ENCODE measurements at places on chromosomes 3 and 15. TPM values are rescaled to one million over a fixed set of nuclear protein-coding genes. Genes with fewer than 3 reads are reported as not detected.

The SLC12A1 gene
- 0.04 TPM for total RNA-seq

The ARHGAP11A gene
- 5.0 TPM for total RNA-seq

The ROBO1 gene
- total RNA-seq: 56.4 TPM

The GATA2 gene
- 17.7 TPM for total RNA-seq

The PDZRN3 gene
- total RNA-seq: 81.9 TPM

The TNNC1 gene
- total RNA-seq: 1,875 TPM

The SNURF gene
- total RNA-seq: 11.2 TPM

The ACTRT3 gene
- total RNA-seq: 1.7 TPM

The EBLN2 gene
- total RNA-seq: 3.4 TPM

The BOC gene
- 14.1 TPM for total RNA-seq

The GOLGA8T gene
- 0.99 TPM for total RNA-seq

The CCR5 gene
- total RNA-seq: not detected

The WWTR1 gene
- 55.0 TPM for total RNA-seq

The ST3GAL6 gene
- total RNA-seq: 41.1 TPM

The INSYN1 gene
- 15.8 TPM for total RNA-seq

The CD96 gene
- not detected for total RNA-seq

The GOLGA8R gene
- 5.9 TPM for total RNA-seq

The ALDH1A2 gene
- 6.6 TPM for total RNA-seq

The GOLGA8Q gene
- 3.9 TPM for total RNA-seq

Measured in cardiac muscle cell (in vitro differentiated cells and primary cell).